ENCODE measurements at places on chromosomes 7 and 10.

DNA sequence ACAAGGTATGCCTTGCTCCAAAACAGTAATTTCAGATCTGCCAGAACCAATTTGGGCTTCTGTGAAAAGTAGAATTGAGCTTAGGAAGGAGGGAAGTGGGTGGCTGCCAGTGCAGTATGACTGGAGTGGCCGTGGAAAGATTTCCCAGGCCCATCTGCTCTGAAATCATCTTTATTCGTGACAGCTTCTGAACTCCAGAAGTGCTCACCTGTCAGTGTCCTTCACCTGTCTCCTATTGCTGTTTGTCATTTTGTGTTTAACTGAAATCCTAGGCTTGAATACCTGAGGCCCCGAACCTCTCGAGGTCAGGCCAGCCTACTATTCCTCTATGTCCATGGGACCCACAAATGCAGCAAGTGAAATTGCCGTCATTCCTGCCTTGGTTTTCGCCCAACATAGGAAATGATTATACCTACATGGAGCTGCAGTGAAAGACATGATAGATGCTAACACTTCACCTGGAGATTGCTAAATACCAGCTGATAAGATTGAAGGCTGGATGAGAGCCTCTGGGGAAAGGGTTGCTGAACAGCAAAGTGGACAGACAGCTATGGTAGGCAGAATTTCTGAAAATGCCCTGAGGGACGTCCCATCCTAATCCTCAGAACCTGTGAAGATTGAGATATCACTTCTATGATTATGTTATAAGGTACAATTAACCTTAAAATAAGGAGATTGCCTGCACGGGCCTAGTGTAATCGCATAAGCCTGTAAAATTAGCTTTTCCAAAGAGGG, 82.1 kb downstream of the C1GALT1 start:
- DNase-seq: no peak

DNA sequence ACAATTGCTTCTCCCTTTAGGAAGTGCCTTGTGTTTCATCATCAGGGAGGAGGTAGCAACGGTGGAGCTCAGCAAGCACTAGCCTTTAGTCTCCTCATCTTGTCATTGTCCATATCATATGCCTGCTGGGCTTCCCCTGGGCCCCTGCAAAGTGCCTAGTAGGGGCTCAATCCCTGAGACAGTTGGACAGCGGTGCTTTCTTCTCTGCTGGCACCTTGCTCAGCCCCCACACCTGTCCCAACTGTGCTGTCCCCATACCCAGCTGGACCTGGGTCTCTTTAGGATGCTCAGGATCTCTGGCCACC, 5.5 kb downstream of the SMARCD3 start:
- no peak for DNase-seq

GRCh38 chr10:71396084-71396710, 523 bp upstream of the CDH23 start:
- peak; percentile 76 for DNase-seq

DNA sequence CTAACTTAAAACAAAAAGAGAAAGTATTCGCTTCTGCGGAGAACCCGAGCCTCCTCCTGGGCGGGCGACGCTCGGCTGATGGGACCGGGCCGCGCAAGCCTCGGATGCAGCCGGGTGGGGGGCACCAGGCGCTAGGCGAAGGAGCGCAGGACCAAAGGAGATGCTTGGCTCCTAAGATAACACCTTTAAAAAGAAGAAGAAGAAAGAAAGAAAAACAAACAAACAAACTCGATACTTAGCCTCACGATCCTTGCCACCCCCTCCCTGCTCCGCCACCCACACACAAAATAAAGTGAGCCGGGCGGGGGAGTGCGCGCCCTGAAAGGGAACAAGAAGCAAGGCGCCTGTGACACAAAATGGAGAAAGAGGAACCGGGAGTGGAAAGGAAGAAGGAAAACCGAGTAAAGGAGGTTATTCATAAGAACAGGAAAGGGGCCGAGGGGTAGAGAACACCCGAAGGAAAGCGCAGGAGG, 34.0 kb upstream of the EBLN1 start:
- peak; percentile 83 for DNase-seq

- DNase-seq: peak; percentile 82
Observed at GRCh38 chr7:99040104-99040958, 103.6 kb downstream of the SMURF1 start.

DNA sequence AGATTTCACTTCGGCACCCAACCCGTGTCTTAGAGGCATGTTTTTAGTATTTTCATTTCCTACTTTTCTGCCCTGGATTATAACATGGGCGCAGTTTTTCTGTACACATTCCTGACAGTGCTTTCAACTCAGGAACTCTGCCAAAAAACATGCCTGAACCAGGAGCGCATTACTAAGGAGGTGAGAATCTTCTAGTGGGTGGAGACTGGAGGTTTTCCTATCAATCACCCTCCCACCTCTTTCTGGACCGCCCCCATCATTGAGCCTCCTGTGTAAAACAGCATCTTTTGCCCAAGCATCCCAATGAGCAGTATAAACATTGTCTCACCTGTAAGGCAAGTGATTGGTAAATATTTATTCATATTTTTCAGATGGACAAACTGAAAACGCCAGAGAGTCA, 53.2 kb downstream of the STK17A start:
- DNase-seq: no peak

GRCh38 chr7:23353172-23353571, 54.0 kb downstream of the MALSU1 start:
- DNase-seq: no peak

- no peak for DNase-seq
Observed at GRCh38 chr7:116353647-116354046, 143.3 kb downstream of the TES start.
